Lung (tissue), 17 donors: ENCODE measurements at places on chromosomes 13 and 19.
A peak's percentile ranks its signal among the peaks of the same experiment; 100 is the strongest.

DNA sequence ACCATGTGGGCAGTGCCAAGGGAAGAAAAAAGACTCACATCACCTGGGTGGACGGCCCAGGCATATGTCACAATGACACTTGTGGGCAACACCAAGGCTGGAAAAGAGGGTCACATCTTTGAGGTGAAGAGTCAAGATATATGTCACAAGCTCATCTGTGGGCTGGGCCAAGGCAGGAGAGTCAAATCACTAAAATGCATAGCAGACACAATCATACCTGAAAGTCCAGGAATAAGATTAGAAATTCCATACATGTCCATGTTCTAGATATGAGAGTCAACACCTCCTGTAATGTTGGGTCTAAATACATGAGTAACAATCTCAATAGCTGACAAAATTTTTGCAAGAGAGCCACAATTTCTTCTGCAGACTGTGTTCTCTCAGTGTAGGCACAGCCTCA, 145.0 kb downstream of the ZNF675 start:
- no peak for DNase-seq

GRCh38 chr13:101795025-101795424, 342.6 kb downstream of the ITGBL1 start:
- DNase-seq: no peak

DNA sequence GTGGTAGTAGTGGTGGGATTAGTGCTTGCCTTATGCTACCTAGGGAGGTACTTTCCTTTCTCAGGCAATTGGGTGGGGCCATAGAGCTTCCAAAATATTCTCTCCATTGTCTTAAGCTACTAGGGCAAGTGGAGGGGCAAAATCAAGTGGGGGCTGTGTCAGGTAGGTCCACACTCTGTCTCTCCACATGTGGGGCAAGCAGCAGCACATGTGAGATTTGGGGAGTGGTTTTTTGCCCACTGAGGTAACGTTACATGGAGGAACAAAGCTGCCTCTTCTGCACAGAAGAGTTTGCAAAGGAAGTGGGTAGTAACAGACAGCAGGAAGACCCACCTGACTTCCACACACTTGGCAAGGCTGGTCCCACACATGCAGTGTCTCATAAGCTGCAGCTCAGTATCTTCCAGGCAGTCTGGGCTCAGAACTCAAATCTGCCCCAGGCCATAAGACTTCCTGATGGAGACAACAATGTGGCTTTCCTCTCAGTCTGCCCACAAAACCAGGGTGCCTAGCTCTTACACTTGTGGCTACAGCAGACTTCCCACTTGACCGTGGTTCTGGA, 1581.5 kb upstream of the PCDH20 start:
- no peak for DNase-seq

- no peak for DNase-seq
These were observed 45.2 kb upstream of the AMER2 start for GRCh38 chr13:25217023-25217885.

GRCh38 chr19:16385821-16386220, 61.2 kb downstream of the KLF2 start:
- no peak for DNase-seq

DNA sequence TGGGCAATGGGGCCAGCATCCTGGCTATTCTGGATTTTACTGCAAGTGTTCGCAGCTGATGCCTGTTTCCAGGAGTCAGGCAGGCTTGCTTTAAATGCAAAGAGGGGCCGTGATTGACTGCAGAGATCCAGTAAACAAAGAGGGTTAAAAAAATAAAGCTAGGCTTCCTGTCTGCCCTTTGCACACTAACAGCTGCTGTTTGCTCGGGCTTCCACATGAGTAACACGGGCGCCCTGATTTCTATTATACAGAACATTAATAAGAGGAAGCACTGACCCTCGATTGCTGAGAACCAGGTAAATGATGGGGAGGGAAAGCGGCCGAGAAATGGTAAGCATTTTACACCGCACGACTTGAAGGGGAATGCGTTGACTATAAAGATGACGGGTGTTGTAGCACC, 254.2 kb upstream of the ZNF507 start:
- peak; percentile 33 for DNase-seq

DNA sequence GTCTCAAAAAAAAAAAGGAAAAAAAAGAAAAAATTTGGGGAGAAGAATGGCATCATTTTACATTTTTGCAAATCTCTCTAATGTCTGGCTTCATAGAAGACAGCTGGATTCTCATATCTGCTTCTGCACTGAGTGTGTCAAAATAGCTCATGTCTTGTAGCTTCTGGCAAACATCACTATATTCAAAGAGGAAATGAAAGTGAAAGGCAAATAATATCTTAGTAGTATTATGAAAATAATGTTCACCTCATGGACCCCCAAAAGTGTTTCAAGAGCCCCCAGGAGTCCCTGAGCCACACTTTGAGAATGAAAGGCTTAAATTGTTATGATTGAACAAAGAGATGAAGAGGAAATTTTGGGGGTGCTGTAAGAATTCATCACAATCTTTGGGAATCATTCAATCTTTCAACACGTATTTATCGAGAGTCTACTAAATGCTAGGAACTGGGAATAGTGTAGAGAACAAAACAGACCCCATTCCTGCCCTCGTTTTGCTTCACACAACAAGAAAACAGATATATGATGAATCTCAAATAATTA, 1.2 kb upstream of the SLC6A16 start:
- no peak for DNase-seq

- no peak for DNase-seq
These were observed 5.9 kb downstream of the MAST1 start for GRCh38 chr19:12843999-12844732.

GRCh38 chr13:105961438-105961837, 574.0 kb downstream of the EFNB2 start:
- DNase-seq: no peak

DNA sequence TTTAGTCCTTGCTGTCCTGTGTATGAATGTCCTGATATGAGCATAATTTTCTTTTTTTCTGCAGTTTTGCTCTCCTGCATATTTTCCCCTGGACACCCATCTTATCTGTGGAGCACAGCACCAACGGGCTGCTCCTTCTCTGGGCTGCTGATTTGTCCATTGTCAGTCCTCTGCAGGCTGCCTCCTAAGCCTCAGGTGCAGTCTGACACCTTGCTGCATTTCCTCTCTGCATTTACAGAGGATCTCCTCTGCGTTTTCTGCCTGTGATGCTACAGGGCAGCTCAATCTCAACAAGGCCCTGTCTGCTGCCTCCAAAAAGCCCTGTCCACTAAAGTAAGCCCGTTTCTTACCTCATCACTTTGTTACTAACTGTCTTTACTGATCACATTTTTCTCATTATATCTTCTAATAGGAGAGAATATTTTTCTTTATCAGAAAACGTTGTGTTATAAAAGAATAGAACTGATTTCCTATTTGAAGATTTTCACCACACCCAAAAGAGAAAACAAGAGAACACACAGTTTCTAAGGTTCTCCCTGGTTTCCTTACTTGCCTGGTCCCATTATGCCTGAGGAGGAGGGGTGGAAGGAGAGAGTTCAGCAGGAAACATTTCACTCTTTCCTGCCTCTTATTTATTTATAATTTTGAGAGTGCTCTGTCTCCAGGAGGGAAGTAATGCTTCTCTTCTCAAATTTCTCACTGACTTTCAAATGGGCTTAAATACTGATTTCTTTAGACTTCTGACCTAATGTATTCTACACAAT, 65.6 kb upstream of the TDRD3 start:
- DNase-seq: no peak

DNA sequence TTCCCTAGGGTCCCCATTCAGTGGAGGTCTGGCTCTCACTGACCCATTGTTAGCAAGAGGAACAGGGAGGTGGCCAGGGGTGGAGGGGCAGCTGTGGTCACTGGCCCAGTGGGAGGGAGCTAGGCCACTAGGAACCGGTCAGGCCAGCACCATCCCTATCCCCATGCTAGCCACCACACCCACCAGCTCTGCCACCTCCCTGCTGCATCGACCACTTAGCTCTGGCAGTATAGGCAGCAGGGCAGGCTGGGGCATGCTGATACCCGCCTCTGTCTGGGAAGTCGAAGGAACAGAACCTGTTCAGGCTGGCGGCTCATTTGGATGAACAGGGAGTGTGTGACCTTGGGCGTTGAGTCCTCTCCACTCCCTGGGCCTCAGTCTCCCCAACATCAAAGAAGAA, 4.7 kb downstream of the PPP1R13L start:
- no peak for DNase-seq

DNA sequence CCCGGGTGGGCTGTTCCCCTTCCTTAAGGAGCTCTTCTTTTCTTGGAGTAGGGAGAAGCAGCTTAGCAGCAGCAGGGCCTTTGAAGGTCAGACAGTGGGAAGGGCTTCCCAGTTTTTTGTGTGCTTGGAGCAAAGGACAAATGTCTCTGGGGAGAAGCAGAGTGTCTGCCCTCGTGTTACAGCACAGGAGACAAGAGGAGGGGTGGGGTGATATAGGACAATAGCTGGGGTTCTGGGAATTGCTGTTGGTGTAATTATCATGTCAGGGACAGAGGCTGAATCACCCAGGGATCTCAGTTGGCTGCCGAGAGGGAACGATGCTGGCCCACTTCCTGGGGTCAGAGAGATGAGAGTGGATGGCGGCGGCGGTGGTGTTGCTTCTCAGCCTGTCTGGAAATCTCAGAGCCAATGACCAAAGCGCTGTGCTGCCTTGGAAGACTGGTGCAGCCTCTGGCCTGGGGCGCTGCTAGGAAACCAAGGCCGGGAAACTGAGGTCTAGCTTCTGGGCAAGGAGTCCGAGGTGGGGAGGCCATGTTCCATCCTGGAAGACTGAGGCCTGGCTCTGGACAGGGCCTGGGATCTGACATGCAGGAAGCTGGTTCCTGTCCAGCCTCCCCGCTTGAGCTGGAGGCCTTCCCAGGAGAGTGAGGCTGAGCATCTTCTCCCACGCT, 1.2 kb downstream of the INAFM1 start:
- DNase-seq: no peak

DNA sequence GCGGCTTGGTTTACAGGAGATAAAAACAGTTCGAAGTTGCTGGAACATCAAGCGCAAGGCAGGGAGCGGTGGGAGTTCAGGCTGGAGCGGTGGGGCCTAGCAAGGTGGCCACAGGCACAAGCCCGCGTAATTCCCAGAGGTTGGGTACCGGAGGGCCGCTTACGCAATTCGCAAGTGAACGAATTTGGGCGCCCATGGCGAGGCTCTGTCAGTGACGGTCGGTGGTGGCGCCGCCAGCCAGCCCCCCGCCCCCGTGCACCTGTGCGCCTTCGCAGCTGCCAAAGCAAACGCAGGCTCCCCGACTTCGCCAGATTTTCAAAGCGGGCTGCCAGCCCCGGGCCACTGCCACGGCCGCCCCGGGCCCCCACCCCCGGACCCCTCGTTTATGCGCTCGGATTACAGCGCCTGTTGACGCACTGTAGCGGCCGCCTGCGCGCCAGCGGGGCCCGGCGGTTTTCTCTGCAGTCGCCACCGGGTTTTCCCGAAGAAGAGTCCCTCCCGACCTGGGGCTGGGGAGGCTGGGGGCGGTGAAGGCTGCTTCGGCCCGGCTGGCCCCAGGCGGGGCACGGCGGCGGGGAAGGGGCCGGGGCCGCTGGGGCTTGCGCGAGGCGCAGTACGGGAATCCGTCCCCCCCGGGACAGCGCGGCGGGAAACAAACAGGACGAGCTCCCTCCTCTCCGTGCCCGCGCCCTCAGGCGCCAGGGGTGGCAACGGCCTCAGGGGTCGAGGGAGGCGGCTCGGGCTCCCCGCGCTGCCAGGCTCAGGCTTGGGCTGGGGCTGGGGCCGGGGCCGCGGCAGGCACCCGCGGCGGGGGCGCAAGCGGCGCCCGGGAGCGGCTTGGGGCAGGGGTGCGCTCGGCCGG, 709 bp downstream of the N4BP2L1 start:
- DNase-seq: peak; percentile 57

GRCh38 chr13:42865768-42866102, 84.4 kb downstream of the FAM216B start:
- DNase-seq: no peak

- no peak for DNase-seq
These were observed 10.9 kb downstream of the NCR1 start for GRCh38 chr19:54916822-54917221.

DNA sequence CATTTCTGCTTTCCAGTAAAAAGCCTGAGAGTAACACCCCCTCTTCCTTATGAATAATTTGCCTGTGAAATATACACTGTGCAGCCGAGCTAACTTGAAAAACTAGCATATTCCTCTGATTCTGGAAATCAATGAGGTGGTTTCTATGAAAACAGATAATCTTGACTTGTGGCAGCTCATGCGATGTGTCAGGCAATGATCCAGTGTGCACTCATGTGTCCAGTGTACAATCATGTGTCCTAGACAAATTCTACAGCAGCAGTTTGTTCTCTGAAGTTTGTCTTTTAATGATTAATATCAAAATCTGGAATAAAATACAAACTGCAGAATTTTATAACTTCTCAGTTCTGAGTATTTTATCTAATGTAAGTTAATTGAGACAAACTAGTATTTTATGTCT, 2213.9 kb upstream of the PCDH20 start:
- DNase-seq: no peak

DNA sequence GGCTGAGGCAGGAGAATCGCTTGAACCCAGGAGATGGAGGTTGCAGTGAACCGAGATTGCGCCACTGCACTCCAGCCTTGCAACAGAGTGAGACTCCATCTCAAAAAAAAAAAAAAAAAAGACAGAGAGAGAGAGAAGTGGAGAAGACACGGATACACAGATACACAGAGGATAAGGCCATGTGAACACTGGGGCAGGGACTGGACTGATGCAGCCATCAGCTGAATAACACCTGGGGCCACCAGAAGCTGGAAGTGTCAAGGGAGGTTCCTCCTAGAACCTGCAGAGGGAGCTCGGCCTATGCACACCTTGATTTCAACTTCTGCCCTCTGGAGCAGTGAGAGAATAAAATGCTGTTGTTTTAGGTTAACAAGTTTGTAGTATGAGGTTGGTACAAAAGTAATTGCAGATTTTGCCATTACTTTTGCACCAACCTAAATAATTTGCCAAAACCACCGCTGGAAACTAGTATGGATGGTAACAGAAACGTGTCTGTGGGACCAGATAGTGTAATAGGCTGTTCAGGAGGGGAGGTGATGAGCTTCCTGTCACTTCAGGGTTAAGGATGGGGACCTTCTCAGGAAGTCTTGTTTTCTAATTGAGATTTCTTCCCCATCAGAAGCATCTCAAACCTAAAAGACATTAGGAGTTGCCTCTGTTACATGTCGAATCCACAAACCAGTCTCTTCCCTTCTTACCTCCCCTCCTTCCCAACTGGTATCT, 36.4 kb upstream of the IGSF23 start:
- peak; percentile 19 for DNase-seq

GRCh38 chr13:107941345-107942029, 273.8 kb downstream of the LIG4 start:
- DNase-seq: no peak

DNA sequence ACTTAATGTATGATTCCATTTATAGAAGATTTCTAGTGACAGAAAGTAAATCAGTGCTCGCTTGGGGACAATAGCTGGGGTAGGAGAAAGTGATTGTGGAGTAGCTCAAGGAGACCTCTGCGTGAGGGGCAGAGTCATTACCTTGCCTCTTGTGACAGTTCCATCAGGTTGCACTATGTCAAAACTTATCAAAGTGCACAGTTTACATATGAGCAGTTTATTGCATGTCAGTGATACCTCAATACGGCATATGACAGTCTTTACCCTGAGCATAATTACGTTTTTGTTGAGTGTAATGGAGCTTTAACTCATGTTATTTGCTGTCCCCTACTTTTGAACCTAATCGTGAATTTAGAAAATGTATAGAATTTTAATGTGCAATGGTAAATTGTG, 15.0 kb downstream of the ARHGEF7 start:
- no peak for DNase-seq

GRCh38 chr13:20847296-20847695, 55.2 kb downstream of the XPO4 start:
- no peak for DNase-seq
